Mesenteric fat pad (tissue), 1 donor: ENCODE measurements at places on chromosomes 1 and 21. TPM values are rescaled to one million over a fixed set of nuclear protein-coding genes. Genes with fewer than 3 reads are reported as not detected.

Gene ARMH1
- total RNA-seq: 1.9 TPM

DNA sequence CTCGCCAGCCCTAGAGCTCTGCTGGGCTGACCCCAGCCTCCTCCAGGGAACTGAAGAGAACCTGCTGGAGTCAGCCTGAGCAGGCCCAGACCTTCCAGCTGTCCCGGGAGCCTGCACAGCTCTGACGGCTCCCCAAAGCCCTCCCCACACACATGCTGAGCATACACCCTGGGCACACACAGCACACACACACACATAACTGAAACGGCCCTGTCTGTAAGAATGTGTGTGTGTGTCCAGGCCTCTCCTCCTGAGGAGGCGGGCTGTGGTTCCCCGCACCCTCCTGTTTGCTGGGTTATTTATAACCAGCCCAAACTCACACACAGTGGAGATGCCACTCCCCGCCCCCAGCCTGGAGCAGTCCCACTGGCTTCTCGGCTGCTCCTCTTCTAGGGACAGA, 20.2 kb downstream of the SDC3 start:
- no peak for DNase-seq

DNA sequence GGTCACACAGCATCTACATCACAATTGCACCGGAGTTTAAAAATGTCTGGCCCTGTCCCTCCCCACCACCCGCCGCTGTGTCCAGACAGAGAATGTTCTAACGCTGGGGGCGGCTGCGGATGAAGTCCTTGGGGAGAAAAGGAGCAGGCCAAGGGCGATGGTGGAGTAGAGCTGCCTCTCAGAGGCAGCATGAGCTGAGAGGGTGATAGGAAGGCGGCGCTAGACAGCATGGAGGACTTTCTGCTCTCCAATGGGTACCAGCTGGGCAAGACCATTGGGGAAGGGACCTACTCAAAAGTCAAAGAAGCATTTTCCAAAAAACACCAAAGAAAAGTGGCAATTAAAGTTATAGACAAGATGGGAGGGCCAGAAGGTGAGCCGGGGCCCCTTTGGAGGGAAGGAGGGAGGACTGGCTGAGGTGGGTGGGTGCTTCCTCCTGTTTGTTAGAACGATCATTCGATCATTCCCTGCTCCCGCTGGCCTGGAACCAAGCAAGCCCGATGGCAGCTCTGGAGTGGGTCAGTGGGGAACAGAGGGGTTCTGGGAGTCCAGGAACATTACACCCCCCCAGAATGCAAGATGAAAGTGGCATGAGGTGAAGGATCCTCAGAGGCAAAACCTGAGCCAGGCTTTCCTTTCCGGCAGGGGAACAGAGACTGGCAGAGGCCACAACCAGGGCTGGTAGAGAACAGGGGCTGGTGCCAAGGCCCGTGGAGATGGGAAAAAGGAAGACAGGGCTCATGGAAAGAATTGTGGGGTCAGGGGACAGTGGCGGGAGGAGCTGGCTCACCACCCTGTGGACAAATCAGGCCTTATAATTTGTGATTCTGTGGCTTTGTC, at the start of the genes FAM229A and TSSK3:
Gene FAM229A, minus strand, starts transcription at position 12 of the 840 bp plus-strand sequence. CDS start 394 bp downstream, outside the sequence.
Gene TSSK3, plus strand, starts transcription at position 66 of the 840 bp plus-strand sequence. Its CDS starts 163 bp downstream, at position 229.
- no peak for DNase-seq

- no peak for DNase-seq
Measured at GRCh38 chr1:116931016-116931918, 21.6 kb downstream of the PTGFRN start.

Gene GBP5
- 2.1 TPM for total RNA-seq

Gene TSPAN1
- total RNA-seq: 1.2 TPM

Gene G0S2
- 2,798 TPM for total RNA-seq

DNA sequence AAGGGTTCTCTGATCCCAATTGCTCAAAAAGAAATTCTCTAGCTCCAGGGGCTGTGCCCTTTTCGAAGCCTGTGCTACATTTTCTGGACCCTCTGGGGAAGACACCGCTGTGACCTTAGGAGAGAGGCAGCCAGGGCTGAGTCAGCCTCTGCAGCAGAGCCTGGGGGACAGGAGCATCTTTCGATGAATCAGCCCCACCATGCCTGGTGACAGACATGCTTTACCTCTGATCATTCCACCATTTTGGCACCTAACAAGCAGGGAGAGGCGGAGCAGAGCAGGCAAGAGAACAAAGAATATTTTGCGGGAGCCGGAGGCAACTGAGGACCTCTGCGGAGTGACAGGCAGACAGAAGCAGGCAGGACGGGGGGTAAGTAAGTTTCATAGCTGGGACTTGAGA, 84.9 kb downstream of the VWA5B1 start:
- no peak for DNase-seq

GRCh38 chr21:43333298-43334062, 93.5 kb downstream of the SIK1 start:
- DNase-seq: no peak

- no peak for DNase-seq
Measured at GRCh38 chr1:84277343-84278059, 24.0 kb upstream of the SAMD13 start.

DNA sequence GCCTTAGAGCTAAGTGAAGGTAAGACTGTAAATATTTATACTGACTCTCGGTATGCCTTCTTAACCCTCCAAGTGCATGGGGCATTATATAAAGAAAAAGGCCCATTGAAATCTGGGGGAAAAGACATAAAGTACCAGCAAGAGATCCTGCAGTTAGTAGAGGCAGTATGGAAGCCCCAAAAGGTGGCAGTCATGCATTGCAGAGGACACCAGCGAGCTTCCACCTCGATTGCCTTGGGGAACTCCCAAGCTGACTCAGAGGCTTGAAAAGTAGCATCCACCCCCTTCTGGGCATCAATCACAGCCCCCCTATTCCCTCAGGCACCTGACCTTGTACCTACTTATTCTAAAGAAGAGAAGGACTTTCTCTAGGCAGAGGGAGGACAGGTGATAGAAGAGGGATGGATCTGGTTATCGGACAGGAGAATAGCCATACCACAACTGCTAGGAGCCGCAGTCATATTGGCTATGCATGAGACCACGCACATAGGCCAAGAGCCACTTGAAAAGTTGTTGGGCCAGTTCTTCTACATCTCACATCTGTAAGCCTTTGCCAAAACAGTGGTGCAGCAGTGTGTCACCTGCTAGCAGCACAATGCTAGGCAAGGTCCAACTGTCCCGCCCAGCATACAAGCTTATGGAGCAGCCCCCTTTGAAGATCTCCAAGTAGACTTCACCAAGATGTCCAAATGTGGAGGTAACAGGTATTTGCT, 19.4 kb downstream of the PLA2G2F start:
- DNase-seq: no peak

Gene PTCH2
- total RNA-seq: 0.93 TPM

Gene KANK4
- total RNA-seq: 2.7 TPM

Gene SELE
- total RNA-seq: 17.9 TPM

DNA sequence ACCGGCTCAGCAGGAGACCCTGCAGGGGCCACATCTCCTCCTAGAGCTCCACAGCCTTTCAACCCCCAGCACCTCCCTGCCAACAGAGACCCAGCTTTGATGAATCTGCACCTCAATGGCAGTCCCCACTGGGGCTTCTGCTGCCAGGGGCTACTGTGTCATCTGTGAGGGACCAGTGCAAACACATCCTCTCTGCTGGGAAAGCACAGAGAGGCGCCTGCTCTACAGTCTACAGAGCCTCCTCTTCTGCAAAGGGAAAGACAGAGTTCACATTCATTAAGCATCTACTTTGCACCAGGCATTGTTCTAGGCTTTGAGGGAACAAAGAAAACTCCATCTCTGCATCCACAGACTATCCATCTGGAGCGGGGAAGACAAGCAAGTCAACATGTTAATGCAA, 125.8 kb downstream of the CAPN8 start:
- DNase-seq: no peak

Gene SPRR3
- not detected for total RNA-seq

- DNase-seq: no peak
Measured at GRCh38 chr1:87399264-87399663, 70.6 kb downstream of the LMO4 start.

DNA sequence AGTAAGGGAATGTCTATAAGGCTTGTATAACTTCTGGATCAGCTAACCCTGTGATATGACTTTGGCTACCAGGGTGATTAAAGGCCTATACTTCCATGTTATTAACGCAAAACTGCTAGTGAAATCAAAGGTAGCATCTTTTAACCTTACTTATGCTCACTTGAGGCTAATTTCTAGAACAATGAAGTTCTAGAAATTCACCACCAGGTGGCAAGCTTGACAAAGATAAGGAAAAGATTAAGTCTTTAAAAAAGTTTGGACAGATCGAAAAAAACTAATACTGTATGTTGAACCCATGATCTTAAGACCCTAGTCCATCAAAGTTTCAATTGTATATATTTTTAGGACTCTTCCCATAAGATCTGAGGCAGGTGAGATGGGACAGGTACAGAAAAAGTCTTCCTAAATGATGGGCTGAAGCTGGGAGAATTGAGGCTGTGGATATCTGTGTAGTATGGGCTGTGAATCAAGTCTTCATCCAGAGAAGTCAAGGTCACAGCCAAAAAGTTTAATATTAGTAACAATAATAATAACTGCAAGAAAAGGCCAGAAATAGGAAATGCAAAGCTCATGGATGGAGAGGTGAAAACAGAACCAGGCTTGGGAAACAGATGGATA, 18.8 kb downstream of the KYAT3 start:
- DNase-seq: no peak

Gene CRABP2
- 6.7 TPM for total RNA-seq

Gene OBSCN
- total RNA-seq: 3.7 TPM

GRCh38 chr1:221562542-221563475, 179.1 kb downstream of the DUSP10 start:
- no peak for DNase-seq

DNA sequence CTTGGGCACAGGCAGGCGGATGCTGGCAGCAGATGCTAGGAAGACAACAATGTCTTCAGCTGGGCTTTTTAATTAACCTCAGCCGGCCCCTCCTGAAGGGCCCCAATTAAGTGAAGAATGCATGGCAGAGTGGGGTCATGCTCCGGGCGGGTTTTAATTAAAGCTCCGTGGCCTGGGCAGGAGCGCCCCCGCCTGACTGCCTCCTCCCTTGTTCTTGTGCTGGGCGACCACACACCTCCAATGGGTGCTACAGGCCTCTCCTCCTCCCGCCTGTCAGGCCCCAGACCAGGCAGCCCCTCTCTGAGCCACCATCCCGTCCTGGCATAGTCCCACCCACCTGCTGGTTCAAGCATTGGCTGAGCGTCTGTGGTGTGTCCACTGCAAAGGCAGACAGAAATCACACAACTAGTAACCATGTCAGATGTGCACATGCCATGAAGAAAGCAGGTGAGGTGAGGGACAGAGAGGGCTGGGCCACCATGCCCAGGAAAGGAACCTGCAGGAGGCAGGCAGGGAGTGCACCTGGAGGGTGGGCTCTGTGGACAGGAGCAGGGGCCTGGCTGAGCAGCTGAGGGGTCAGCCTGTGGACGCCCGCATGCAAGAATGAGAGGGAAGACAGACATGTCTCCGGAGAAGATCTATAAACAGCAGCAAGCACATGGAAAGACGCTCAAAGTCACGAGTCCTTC, 8.5 kb upstream of the ARF1 start:
- peak; percentile 82 for DNase-seq

DNA sequence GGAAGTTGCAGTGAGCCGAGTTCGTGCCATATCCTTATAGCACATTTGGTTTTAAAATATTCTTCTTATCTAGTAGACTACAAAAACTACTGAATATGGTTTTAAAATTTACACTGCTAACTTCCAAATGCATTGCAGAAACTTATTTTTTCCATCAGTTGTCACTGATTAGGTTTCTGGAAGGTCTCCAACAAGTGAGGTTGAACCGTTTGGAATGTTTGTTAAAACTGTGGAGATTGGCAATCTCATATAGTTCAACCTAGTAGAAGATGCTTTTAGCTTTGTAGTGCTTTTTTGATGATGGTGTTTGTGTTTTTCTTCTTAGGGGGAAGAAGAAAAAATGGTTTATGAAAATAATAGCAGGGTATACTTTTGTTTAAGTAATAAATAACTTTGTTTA, 12.9 kb downstream of the CENPF start:
- no peak for DNase-seq

Gene SPATA21
- total RNA-seq: not detected

- no peak for DNase-seq
Measured at GRCh38 chr1:93002781-93003180, 41.5 kb upstream of the DIPK1A start.

Gene B3GALT5
- total RNA-seq: 0.06 TPM

- no peak for DNase-seq
Measured at GRCh38 chr21:23822760-23823159, 1784.5 kb downstream of the MRPL39 start.

Gene GBP1
- total RNA-seq: 21.5 TPM

Gene ZNF648
- total RNA-seq: not detected

DNA sequence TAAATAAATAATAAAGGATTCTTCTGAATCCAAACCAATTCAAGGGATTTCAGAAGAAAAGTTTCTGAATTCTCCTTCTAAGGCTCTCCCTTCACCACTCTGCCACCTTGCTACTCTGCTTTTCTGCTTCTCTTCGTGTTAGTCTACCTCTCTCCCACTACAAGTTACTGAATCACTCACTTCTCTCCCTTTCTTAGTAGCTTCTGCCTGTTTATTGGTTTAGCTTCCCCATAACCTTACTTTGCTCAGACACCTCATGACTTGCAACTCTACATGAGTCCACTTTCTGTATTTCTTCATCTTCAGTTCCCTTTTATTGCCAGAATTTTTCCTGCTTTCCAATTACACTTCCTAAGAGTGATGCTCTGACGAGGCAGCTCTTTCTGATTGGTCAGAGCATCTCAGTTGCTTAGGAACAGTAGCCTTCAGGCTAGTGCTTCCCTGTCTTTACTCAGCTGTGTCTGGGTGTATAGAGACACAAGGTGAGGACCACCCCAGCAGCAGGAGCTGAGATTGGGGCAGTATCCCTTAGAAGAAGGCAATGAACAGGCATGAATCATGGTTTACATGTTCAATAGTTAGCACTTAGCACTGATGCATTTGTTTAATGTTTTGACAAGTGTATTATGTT, 144.6 kb downstream of the SLC30A10 start:
- DNase-seq: no peak

GRCh38 chr1:234836776-234837357, 226.9 kb upstream of the IRF2BP2 start:
- no peak for DNase-seq

DNA sequence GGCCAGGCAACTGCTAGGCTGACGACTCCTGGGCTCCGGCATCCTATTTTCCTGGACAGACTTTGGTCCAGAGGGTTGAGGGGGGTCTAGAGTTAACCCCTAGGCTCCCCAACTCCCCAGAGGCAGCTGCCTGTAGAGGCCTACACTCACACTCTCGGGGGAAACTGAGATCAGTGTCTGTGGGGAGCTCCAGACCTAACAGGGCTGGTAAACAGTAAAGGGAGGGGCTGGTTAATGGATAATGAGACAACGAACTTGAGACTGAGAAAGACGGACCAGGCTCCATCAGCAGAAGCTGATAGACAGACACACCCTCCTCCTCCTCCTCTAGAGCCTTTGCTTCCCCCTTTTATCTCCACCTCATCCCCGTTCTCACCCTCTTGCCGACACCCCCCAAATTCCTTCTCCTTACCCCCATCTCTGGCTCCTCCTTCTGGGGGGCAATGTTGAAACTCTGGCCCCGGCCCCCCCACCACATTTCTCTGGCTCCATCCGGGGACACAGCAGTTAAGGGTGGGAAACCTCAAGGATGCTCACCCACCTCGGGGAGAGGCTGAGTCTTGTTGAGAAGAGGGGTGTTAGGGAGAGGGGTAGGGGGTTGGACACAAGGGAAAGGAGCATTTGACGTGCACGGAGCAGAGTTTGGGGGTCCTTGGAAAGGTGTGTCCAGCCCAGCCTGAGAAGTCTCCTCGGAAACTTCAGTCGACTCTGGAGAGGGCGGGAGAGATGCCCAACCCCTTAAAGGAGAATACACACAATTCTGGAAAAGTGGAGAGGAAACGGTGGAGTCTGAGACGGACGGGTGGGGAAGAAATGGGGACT, at the start of gene MTMR11:
Gene MTMR11, minus strand, starts transcription at position 710 of the 822 bp plus-strand sequence. Its CDS starts 232 bp downstream, at position 478.
- no peak for DNase-seq

- DNase-seq: no peak
Measured at GRCh38 chr1:164779376-164779775, 220.4 kb downstream of the PBX1 start.

Gene STYXL2
- total RNA-seq: 0.42 TPM
